ENCODE measurements at places on chromosomes 11 and 22.

- no peak for DNase-seq
Measured at GRCh38 chr22:29992341-29993275, 87.7 kb upstream of the HORMAD2 start.

GRCh38 chr11:109329716-109330115, 92.3 kb upstream of the C11orf87 start:
- no peak for DNase-seq

DNA sequence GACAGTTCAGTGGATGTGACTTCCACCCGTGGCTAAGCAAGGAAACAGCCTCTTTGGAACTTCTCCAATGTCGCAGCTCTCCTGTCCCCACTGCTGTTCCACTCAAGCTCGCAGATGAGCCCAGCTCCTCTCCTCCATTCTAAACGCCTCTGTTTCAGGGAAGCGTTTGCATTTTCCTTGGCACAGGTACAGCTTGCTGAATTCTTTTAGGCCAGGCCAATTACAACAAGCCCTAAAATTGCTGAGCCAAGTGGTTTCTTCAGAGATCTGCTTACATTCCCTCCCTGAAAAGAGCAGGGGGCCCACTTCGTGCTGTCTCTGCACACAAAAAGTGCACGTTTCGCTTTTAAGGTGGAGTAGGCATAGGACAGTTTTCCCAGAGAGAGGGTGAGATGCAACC, 91.5 kb upstream of the BLID start:
- no peak for DNase-seq

GRCh38 chr11:68315171-68315920, 3.0 kb downstream of the LRP5 start:
- DNase-seq = no peak

GRCh38 chr11:6570691-6571427, 32.6 kb downstream of the RRP8 start:
- DNase-seq = no peak

DNA sequence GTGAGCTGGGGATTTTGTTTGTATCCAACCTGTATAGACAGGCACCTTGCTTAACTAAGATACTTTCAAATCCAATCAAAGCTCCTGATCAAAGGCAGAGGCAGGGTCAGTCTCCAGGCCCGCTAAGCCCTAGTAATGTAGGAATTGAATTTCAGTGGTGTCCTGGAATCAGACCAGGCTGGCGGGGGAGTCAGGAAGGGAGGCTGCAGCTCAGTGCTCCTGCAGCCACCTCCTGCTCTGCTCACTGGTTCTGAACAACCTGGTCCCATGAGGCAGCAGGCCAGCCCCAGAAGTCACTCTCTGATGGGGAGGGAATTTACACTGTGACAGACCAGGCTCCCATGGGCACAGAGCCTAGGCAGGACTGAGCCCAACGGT, 38.5 kb upstream of the GALNT18 start:
- no peak for DNase-seq

- DNase-seq = no peak
Measured at GRCh38 chr11:106585061-106585460, 433.2 kb downstream of the GUCY1A2 start.

All from stimulated activated CD8-positive, alpha-beta memory T cell treated with anti-CD3 and anti-CD28 coated beads, Interleukin-15, amount 100 ng/mL, for 4 hours (primary cell).